Activated CD8-positive, alpha-beta memory T cell treated with anti-CD3 and anti-CD28 coated beads for 4 hours (primary cell): ENCODE measurements at places on chromosomes 1 and 21.

- DNase-seq = no peak
These were observed 70.9 kb upstream of the S1PR1 start for GRCh38 chr1:101165954-101166353.

- no peak for DNase-seq
These were observed 47.2 kb downstream of the RAP1A start for GRCh38 chr1:111666828-111667227.

DNA sequence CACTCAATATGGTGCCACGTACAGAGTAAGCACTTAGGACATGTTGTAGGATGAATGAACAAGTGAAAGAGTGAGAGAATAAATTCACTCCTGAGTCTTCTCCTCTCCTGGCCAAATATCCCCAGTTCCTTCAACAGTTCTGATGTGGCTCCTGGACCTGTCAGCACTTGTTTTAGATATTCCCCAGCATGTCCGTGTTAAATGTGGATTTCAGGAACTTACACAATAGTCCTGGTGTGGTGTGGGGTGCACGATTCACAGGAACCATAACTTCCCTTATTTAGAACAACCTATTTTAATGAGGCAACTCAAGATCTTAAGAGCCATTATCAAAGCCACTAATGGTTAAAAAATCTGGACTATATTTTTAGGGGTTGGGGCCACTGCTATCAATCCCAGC, 39.0 kb upstream of the MYSM1 start:
- DNase-seq = no peak

DNA sequence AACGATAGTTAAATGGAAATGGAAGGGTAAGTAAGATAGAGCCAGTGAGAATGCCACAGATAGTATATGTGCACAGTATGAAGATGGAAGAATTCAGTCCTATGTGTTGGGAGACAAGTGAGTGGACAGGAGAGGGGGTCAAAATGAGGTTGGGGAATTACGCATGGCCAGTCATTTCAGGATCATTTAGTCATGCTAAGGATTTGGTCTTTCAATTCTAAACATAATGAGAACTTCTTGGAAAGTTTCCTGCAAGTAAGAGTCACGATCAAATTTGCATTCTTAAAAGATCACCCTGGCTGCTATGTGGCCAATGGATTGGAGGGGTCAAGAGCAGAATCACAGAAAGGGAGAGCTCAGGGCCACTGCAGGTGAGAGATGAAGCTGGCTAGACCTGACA, 64.0 kb upstream of the KCNK2 start:
- DNase-seq = no peak

DNA sequence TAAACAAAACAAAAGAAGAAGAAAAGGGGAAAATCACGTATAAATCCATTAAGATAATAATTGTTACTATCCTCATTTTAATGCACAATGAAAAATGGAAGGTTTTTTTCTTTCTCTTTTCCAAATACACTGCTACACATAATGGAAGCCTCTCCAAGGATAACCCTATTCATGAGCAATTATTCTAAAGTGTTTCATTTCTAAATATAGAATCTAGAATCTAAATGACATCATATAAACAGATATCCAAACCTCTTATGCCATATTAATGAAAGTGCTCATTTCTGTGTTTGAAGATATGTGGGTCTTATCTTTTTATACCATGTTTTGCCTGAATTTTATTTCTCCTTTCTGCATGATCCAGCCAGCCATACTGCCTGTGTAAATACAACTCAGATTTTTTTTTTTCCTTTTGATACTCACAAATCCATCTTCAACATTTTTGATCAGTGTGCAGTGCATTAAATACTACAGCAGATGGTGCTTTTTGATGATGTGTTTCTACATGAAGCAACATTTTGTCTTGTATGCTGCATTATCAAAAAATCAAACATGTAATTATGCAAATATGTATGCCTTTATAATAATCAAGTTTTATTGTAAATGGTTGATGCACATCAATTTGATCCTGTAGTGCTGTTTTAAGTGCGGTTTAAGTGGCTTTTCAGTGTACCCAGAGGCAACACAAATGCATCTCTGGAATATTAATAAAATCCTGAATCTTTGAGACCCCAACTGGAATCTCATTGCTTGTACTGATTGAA, 625.6 kb upstream of the PTBP2 start:
- DNase-seq = no peak

DNA sequence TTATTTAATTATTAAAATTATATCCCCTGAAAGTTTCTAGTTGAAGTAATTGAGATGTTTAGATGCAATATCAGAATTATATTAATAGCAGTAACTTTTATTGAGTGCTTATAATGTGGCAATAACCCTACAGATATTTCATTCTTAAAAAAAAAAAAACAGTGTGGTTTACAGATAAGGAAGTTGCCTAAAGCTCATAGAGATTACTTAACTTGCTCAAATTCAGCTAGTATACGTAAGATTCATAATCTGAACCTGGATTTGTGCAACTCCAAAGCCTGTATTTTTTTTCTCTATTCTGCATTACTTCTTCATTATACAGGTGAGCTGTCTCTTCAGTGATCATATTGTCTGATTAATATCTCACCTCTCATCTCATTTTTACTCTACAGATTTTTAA, 156.0 kb upstream of the PTBP2 start:
- DNase-seq = no peak

- no peak for DNase-seq
These were observed 12.2 kb upstream of the CDK18 start for GRCh38 chr1:205492201-205492667.

DNA sequence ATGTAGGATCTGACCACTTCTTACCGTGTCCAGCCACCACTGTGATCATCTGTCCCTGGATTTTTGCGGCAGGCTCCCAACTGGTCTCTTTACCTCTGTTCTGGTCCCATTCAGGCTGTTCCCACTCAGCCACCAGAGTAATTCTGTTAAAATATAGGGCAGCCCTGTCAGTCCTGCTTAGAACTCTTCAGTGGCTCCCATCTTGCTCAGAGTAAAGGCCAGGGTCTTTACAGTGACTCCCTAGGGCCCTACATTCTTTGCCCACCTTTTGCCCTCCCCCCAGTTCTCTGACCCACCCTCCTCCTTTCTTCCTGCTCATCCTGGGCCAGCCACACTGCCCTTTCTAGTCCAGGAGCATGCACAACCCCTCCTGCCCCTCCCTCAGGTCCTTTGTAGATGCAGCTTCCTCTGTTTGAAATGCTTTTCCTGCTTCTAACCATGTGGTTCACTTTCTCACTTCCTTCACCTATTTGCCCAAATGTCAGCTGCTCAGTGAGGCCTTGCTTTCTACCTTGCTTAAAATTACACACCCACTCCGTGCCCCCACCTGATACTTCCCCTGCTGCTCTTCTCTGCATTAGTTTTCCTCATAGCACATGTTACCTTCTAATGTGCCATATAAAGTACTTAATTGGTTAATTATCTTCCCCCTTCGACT, 7.8 kb downstream of the UBIAD1 start:
- no peak for DNase-seq

- DNase-seq = no peak
These were observed 12.0 kb downstream of the MEGF6 start for GRCh38 chr1:3599286-3599811.

GRCh38 chr1:227947676-227948492, at the start of gene WNT9A:
TSS of gene WNT9A (minus strand) at chr1:227947932. CDS start at chr1:227947887, 45 bp downstream.
- DNase-seq = no peak

GRCh38 chr1:45122724-45123123, 83.7 kb downstream of the ZSWIM5 start:
- no peak for DNase-seq

GRCh38 chr1:112923959-112924349, 32.0 kb downstream of the SLC16A1 start:
- no peak for DNase-seq

DNA sequence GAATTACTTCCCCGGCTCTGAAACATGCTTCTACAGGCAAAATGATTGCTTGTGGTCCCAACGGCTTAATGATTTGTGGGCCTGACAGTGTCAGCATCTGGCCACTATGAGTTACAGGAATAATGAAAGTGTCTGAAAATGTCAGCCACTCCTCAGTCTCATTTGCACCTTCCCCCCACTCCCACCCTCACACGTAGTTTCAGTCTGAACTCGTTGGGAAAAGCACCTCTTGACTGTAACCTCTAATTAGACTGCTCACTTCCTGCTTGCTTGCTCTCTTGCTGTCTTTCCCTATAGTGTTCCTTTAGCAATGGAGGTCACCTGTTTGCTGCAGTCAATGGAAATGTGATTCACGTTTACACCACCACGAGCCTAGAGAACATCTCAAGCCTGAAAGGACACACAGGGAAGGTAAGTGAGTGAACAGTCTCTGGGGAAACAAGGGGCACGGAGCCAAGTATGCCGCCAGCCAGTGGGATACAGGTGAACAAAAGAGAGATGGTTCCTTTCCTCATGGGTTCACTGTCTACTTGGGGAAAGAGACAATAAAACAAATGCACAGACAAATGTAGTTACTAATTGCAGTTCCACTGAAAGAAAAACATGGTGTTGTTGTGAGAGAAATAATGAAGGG, 27.1 kb downstream of the CFAP57 start:
- no peak for DNase-seq

DNA sequence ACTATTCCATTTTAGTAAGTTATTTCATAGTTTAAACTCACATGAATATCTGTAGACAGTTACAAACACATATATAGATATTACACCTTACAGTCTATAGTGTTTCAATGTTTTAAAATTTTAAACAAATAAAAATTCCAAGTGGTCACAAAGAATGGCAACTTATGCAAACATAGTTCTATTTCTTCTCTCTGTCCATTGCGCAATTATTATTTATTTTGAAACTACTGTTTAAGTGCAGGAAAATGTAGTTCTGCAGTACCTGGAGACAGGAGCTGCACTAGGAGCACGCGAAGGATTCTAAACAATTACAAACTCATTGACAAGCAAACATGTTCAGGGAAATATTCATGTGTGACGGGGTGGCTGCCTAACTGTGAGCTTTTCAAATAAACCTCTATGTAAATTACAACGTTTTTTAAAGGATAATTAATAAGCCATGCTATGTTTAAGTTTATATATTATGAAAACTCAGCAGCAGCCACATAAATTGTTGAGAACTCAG, 312.0 kb upstream of the DUSP10 start:
- no peak for DNase-seq

- DNase-seq = no peak
These were observed 45.5 kb downstream of the TGFB2 start for GRCh38 chr1:218390618-218391017.

- no peak for DNase-seq
These were observed 59.3 kb downstream of the SLC37A1 start for GRCh38 chr21:42572906-42573495.

DNA sequence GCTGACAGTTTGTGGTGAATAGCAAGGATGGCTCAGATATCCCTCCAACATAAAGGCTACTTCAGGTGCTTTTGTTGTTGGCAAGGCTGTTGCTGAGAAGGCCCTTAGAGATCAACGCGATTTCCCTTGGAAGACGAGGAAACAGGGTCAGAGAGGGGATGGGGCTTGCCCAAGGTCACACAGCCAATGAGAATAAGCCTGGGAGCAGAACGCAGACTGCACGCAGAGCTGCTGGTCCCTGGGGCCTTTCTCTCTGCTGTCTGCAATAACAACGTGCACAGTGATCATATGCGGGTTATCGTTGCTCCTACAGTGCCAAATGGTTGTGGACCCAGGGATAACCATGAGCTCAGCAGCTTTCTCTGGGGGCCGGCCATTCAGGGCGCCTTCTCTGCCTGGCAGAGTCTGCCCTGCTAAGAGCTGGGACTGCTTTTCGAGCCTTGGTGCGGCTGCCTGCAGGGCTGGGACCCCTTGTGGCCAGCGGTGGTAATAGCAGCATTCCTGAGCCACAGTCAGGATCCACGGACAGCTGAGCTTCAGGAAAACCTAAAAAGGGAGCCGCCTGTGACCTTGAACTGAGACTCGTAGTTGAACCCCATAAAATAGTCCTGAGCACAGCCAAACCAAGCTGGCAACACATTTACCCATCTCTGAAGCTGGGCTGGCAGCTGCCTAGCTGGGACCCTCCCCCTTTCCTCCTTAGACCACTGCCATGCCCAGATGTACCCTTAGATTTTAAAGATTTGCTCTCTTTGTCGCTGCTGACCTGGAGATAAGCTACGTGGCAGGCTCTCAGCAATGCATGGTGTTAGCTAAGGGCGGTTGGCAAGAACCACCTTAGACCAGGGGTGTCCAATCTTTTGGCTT, 39.8 kb downstream of the HTR6 start:
- DNase-seq = peak; percentile 9

DNA sequence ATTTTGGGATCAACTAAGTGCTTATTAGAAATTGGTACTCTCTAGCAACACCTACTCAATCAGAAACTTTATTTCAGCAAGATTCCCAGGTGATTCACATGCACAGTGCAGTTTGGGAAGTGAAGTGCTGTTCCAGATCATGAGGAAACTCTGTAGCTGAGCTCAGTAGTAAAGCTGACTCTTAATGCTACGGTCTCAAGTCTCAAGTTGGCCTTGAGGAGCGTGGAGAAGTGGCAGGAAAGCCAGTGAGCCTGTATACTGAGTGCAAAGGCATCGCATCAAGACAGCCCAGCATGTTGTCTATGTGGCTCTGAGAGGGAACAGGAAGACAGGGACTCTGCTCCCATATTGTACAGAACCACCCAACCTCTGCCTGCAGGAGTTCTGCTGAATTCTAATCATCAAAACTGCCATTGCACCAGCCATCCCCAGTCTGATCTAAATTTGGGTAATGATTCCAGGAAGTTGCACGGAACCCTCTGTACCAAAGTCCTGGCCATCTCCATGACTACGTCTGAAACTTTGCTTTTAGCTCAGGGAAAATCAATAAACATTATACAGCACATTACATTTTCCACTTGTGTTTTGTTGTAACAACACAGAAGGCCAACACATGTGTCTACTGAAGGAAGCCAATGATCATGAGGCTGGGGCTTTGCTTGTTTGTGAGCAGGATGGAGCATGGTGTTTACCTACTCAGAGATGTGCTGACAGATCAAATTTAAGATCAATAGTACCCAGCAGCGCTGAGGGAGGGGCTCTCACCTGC, 105.1 kb upstream of the TLR5 start:
- no peak for DNase-seq

GRCh38 chr1:232613752-232614381, 16.1 kb downstream of the SIPA1L2 start:
- DNase-seq = no peak
